ENCODE measurements at places on chromosomes 3 and 15.

GRCh38 chr3:175777495-175777894 lies 918.4 kb downstream of the NAALADL2 start:
- DNase-seq: no peak

DNA sequence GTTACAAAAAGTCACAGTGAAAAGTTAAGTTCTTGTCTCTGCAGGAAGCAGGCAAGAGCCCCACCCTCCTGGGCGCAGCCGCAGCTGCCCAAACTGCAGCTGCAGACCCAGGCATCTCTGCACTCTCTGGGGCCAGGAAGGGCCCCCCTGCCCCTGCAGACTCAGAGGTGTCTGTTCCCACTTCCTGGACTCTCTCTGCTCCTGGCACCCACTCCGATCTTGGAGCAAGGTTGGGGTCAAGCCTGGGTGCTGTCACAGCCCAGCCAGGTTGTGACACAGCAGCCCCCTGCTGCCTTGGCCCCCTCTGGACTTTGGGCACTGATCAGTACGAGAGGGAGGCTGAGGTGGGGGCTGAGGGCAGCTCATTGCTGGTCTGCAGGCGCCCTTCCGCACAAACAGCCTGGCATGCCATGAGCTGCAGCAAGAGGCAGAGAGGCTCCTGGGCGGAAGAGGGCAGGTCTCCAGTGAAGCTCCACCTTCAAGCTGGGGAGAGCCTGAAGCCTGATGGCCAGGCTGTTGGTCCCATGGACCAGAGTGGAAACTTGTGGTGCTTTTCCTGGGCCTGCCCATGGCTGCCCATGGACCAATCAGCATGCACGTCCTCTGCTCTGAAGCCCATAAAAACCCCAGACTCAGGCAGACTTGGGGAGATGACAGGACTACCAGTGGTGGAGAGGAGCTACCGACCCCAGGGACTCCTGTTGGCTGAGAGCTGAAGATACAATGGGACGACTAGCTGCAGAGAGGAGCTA lies 42.9 kb upstream of the LRRFIP2 start:
- DNase-seq: no peak

- DNase-seq: no peak
These were observed 73.4 kb downstream of the CCK start for GRCh38 chr3:42192334-42193200.

- DNase-seq: no peak
These were observed 107.6 kb downstream of the IL20RB start for GRCh38 chr3:137065381-137065780.

DNA sequence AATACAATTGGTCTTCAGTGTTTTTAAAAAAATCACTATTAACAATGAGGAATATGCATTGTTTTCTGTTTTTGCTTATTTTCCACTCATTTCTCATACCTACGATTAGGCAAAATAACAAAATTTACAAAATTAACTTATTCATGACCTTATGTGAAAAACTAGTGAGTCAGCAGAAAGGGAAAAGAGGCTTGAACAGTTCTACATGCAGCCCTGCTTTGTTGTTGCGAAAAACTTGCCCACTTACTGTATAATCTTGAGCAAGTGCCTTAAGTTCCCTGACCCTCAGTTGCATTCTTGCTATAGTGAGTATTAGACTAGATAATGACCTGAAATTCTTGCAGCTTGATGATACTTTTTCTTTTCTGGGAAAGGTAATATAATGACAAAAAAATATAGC lies 551.1 kb upstream of the BCHE start:
- no peak for DNase-seq

- peak; percentile 48 for DNase-seq
These were observed 1435.2 kb upstream of the CADM2 start for GRCh38 chr3:83523470-83524073.

DNA sequence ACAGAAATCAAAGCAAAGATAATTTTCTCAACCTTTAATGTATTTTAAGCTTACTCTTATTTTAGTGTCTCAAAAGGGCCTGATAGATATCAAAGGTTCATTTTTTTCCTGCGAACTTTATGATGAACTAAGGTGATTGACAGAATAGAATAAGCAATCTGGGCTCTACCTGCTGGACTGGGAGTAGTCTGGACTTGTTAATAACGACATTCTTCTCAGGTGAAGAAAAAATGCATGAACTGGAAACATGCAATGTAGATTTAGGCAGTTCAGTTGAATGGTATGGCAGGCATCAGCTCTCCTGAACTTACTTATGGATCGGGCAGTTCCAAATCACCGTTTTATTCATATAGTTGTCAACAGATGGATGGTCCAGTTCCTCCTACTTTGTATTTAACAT lies 189.7 kb upstream of the ZBTB20 start:
- DNase-seq: no peak

GRCh38 chr3:124696006-124696405 lies 34.2 kb upstream of the UMPS start:
- no peak for DNase-seq

- DNase-seq: no peak
These were observed 316.5 kb upstream of the ICE2 start for GRCh38 chr15:60795471-60795870.

- DNase-seq: no peak
These were observed at the start of gene ADAMTSL3 for GRCh38 chr15:83653639-83654378. Gene ADAMTSL3, plus strand, starts transcription at chr15:83654123. Its CDS starts 1,639 bp downstream, at chr15:83655762.
